ENCODE measurements at places on chromosomes 13 and 19.

- DNase-seq: no peak
These were observed 9.0 kb downstream of the F2RL3 start for GRCh38 chr19:16897856-16898161.

DNA sequence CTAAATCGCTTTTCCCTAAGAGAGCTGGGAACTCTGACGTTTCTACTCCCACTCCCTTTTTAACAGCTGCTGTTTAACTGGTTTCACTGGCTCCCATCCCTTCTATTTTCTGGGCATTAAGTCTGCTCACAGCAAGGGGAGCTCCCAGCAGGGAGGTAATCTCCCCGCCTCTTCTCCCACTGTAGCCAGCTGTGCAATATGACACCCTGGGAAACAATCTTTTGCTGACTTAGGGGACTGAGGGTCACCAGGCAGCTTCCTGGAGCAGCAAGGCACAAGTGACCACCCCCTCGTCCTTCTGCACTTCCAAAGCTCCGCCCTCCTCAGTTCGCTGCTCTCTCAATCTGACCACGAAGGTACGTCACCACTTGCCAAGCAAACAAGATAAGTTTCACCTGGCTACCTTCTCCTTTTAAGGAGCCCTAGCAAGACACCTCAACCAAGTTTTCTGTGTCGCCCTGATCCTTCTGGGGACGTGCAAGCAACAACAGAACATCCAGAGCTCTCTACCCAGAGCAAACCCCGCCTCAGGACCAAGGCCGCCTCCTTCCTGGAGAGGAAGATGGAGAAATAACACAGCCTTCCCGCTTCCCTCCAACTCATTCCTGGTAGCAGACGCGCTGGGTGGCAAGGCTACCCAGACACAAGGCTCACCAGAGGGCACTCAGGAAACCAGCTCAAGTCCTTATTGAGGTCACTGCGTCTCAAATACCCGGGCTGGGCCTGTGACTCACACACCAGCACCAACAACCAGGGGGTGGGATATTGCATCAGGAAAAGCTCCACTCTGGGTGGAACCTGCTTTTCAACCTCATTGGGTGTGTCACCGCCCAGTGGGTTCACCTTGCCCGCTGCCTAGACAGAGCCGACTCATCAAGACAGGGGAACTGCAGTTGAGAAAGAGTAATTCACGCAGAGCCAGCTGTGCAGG lies 92.4 kb downstream of the STK24 start:
- no peak for DNase-seq

GRCh38 chr19:13057147-13057572 lies 45.5 kb downstream of the LYL1 start:
- no peak for DNase-seq

DNA sequence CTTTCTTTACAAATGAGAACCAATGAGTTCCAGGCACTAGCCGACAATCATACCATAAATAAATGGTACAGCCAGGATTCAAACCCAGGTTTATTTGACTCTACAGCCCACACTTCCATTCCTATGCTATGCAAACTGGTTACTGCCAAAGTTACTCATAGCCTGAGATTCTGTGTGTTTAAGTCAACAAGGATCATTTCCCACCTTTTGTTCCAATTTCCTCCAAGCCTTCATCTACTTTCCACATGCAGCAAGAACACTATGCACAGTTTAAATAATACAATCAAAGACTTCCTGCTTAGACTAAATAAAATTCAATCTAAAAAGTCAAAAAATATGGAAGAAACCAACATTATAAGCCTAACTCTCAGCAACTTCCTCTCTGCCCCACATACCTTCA lies 59.2 kb upstream of the KLF12 start:
- no peak for DNase-seq

- DNase-seq: peak; percentile 68
These were observed 5.5 kb downstream of the HRC start for GRCh38 chr19:49149652-49150105.

- DNase-seq: no peak
These were observed 19.8 kb upstream of the FBL start for GRCh38 chr19:39865953-39866352.

- DNase-seq: no peak
These were observed 34.5 kb upstream of the ATP1A3 start for GRCh38 chr19:42028304-42029216.

GRCh38 chr19:19218911-19219310 lies 7.2 kb downstream of the NCAN start:
- DNase-seq: no peak

DNA sequence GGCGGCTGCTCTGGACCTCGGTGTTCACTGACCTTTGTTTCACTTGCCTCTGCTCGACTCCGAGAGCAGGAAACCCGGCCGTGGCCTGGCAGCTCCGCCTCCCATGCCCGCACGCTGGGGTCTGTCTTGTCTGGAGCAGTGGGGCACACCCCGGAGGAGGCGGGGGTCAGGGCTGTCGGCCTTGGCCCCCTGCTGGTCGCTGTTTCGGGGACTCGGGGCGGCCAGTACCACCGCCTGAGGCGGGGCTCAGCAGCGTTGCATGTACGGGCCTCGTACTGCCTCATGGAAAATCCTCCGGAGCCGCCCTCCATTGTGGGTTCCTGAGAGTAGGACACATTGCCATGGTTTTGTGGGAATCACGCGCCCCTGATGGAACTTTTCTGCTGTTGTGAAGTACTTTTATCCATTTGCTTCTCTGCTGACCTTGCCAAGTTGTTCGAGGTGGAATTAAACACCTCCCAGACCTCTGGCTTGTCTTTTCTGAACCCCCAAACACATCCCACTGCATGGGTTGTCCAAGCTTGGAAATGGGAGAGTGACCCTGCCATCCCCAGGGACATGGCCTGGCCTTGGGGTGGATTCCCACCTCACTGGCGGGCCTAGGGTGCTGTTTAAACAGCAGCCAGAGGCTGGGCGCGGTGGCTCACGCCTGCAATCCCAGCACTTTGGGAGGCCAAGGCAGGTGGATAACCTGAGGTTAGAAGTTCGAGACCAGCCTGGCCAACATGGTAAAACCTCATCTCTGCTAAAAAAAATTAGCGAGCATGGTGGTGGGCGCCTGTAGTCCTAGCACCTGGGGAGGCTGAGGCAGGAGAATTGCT lies 5.5 kb upstream of the NDUFS7 start:
- DNase-seq: no peak

- no peak for DNase-seq
These were observed 20.3 kb downstream of the LYL1 start for GRCh38 chr19:13082192-13083007.

- DNase-seq: no peak
These were observed 125.1 kb downstream of the NALCN start for GRCh38 chr13:101291206-101291605.

GRCh38 chr19:2043251-2043641 lies 7.8 kb downstream of the MKNK2 start:
- no peak for DNase-seq

DNA sequence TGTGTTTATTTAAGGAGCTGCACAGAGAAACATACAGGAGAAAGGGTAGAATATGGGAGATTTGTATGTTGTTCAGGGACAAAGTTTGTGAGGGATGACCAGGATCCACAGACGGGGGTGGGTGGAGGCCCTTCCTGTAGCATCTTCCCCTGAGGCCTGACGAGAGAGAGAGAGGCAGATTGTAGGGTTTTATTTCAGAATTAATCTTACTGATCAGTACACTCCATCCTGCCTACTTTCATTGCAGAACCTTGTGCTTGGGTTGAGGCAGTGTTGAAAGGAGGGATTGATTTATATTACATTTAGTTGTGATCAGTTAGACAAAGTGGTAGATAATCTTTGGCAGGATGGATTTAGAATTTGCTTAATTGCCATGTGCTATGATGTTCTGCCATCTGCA lies 39.6 kb downstream of the MTUS2 start:
- no peak for DNase-seq

GRCh38 chr13:29849071-29849631 lies 1.3 kb downstream of the UBL3 start:
- DNase-seq: peak; percentile 47

DNA sequence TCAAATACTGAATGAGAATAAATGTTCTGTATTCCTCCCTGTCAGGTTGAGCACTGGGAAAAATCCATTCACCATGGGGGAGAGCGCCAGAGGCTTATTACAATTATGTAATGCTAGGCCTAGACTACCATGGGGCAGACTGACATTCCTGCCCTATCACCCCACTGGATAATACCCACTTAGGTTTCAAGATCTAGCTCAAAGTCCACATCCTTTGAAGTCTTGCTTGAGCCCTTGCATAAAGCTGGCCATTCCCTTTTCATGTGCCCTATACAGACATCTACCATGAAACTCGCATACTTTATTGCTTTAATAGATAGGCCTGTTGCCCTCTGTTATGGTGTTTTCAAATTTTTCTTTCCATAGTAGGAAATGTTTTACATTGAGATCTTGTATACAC lies 149.3 kb downstream of the RGCC start:
- no peak for DNase-seq
